ENCODE measurements at places on chromosomes 2 and 18. TPM values are rescaled to one million over a fixed set of nuclear protein-coding genes. Genes with fewer than 3 reads are reported as not detected.
A peak's percentile ranks its signal among the peaks of the same experiment; 100 is the strongest.

The DSG1 gene
- total RNA-seq, result not detected

The DPYSL5 gene
- total RNA-seq, result not detected

- no peak for DNase-seq
These were observed 67.7 kb downstream of the NCK2 start for GRCh38 chr2:105812180-105813044.

DNA sequence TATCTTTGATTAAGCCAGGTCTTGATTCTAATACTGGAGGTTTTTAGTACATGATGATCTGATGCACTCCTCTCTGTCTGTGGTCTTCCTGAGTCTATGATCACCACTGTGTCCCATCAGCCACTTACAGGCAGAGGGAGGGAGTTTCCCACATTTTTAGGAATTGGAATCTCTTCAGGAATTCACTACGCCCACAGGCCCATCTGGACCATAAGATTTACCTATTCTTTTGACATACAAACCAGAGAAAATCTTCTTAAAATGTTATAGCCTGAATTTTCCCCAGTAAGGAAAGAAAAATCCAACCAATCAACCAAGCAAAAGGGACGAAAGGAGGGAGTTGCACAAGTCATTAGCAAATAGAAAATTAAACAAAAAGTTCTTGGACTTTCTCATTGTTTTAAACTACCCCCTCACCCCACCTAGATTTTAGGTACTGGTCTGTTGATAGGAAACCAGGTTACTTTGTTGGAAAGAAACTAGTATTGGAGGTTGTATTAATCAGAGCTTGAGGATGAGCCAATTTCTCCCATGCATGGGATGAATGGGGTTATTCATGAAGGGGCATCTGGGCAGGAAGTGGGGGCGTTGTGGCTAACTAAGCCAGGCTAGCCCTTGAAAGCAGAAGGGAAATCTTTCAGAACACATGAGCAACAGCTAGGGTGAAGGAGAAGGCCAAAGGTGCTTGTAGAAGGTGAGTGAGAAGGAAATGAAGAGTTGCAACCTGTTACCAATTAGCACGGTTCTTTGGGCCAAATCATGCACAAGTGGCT lies 328.2 kb upstream of the MEX3C start:
- no peak for DNase-seq

The ING5 gene
- total RNA-seq, result 39.1 TPM

GRCh38 chr2:113887009-113887792 lies 2.7 kb upstream of the ACTR3 start:
- DNase-seq, result no peak

DNA sequence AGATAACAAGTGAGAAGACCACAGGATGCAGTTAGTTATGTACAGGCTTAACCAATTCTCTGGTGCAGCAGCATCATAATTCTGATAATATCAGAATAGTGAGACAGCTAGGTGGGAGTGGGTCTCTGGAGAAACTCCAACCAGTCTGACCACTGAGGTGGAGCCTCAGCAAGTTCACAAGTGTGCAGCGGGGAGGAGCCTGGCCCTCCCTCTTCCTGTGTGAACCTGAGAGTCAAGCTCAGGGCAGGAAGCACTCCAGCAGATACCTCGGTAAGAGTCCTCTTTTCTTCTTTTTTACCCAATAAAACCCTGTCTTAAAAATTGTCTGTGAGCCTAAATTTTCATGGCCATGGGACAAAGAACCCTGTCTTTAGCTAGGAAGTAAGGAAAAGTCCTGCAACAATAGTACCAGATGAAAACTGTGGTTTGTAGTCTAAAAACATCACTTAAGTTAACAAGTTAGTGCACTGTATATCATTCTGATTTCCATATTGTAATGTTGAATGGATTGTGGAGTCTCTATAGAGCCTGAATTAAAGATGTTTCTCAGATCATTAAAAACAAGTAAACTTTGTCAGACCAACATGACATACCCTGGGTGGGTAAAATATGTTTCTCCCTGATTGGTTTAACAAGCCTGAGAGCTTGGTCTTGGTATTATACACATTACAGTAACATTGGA lies 370.8 kb downstream of the TMEM182 start:
- DNase-seq, result no peak

The M1AP gene
- not detected for total RNA-seq

DNA sequence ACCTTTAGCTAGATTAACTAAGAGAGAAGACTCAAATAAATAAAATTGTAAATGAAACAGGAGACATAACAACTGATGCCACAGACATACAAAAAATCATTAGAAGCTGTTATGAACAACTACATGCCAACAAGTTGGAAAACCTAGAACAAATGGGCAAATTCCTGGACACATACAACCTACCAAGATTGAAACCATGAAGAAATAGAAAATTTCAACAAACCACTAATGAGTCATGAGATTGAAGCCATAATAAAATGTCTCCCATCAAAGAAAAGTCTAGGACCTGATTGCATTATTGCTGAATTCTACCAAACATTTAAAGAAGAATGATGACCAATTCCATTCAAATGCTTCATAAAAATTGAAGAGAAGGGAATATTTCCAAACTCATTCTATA lies 54.3 kb downstream of the ST3GAL5 start:
- DNase-seq, result no peak

- DNase-seq, result no peak
These were observed 14.7 kb downstream of the NRP2 start for GRCh38 chr2:205696927-205697441.

DNA sequence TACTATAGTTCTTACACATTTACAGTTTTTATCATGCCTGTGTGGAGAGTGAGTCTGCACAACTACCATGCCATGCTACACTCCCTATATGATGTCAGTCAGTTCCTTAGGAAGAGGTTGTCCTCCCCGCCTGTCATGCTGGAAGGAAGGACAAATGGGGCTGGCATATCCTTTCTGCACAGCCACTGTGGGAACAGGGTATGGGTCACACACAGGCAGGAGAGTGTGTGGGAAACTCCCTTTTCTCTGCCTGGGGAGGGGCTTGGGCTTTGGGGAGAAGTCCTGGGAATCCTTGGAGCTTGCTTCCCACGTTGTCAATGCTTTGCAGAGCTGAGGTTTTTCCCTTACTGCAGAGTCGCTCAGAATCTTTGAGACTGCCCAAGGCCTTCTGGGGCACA lies 232.1 kb downstream of the PRKCE start:
- no peak for DNase-seq

DNA sequence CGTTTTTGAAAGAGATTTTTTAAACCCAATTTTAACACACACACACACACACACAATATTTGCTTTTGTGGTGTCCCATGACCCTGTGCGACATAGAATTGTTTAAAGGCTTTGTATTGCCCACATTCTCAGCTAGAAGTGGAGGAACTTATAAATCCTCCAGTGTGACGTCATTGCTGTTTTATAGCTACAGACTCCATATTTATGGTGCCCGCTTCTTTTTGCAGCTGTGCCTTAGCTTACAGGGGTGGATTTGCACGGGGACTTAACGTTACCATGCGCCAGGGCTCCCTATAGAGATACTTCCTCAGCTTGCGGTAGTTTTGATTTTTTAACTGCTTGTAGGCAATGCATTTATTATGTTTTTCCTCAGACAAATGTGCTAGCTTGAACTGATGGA lies 101.9 kb upstream of the SMIM21 start:
- no peak for DNase-seq

DNA sequence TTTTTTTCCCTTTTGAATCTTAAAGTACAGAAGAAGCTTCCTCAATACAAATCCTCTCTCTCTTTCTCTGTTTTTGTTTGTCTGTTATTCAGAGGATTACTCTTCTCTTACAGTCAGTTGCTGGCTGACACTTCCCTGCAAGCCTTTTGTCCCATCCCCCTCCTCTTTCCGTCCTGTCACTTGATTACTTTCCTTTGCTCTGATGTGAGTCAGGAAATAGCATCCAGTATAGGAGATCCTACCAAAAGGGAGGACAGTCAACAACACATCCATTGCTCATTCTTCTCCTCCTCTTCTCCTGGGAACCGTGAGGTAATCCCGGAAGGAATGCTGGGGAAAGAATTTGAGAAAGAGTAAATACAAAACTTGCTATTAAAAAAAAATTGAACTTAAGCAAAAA lies 79.3 kb upstream of the SCN7A start:
- peak; percentile 93 for DNase-seq

GRCh38 chr2:55844986-55845385 lies 78.6 kb downstream of the EFEMP1 start:
- no peak for DNase-seq

DNA sequence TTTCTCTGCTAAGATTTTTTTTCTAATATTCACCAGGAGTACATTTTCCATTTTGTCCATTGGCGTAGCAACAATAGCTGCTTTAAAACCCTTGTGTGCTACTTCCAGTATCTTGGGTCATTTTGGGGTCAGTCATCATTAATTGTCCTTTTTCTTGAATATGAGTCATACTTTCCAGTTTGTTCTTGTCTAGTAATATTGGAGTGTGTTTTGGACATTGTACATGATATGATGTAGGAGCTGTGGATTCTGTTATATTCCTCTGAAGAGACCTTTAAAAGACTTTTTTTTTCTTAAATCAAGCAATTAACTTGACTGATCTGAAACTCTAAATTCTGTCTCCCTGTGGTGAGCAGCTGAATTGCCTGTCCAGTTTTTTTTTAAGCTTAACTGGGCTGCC lies 40.8 kb downstream of the AGPS start:
- no peak for DNase-seq

The PCARE gene
- not detected for total RNA-seq

DNA sequence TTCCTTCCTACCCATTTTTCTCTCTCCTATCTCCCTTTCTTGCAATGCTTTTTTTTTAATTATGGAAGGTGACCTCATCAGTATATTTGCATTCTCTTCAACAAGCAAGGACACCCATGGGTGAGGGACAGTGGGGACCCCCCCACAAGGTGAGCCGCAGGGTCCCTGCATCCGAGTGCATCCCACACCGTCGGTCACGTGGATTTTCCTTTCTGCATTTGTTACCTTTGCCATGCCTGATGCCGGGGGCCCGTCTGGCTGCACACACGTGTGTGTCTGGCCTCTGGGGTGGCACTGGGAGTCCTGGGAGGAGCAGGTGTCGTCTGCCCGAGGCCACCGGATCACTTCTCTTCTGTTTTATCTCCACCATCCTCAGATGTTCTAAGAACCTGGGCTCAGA lies 30.1 kb upstream of the SNTG2 start:
- DNase-seq, result no peak

DNA sequence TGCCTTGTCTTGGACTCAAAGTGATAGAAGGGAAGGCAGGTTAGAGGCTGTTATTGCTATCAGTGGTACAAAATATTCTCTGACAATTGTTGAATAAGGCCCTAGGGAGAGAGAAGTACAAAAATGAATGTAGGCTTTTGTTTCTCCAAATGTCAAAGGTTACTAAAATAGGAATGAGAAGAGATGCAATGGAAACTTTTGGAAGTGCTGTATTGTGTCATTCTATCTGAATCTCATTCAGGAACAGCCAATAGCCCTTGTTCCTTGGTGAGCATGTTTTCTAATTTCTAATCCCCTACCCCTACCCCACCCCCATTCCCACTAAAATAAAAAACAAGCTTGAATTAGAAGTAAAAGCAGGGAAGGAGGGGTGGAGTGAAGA lies 166.4 kb downstream of the GPD2 start:
- DNase-seq, result no peak

GRCh38 chr2:86772611-86773010 lies 18.1 kb downstream of the CD8A start:
- no peak for DNase-seq

DNA sequence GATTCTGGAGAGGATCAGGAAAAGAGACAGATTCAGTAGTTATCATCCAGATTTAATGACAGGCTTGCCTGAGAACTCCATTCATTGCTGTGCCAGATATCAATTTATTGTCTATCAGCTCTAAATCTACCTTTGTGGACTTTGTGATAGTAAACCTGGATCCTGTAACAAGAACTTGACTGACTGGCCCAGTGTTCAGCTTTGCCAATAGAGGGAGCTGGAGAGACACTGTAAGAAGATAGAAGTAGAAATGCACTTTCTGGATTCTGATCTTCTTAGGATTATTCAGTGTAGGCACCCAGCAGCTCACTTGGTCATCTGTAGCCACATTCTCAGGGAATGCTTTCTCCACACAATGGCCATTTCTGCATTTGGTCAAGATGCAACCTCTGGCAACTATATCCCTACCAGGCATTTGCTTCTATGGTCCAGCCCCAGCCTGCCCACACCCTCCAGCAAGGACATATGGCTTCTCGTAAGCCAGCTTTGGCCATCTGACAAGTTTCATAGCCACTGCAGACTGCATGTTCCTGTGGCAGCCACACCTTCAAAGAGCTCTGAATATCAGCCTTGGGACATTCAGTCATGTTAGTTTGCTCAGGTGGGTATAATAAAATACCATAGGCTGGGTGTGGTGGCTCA lies 6.1 kb upstream of the SERPINB8 start:
- DNase-seq, result peak; percentile 41

- no peak for DNase-seq
These were observed 14.0 kb upstream of the ITSN2 start for GRCh38 chr2:24374301-24374700.

The RAB17 gene
- total RNA-seq, result 0.55 TPM

- no peak for DNase-seq
These were observed 413.8 kb upstream of the LINC00305 start for GRCh38 chr18:64562651-64563050.

The LAMA1 gene
- 222 TPM for total RNA-seq

The NTSR2 gene
- total RNA-seq, result not detected

GRCh38 chr2:185674232-185674631 lies 64.4 kb upstream of the FSIP2 start:
- DNase-seq, result no peak

The OTX1 gene
- 0.58 TPM for total RNA-seq

DNA sequence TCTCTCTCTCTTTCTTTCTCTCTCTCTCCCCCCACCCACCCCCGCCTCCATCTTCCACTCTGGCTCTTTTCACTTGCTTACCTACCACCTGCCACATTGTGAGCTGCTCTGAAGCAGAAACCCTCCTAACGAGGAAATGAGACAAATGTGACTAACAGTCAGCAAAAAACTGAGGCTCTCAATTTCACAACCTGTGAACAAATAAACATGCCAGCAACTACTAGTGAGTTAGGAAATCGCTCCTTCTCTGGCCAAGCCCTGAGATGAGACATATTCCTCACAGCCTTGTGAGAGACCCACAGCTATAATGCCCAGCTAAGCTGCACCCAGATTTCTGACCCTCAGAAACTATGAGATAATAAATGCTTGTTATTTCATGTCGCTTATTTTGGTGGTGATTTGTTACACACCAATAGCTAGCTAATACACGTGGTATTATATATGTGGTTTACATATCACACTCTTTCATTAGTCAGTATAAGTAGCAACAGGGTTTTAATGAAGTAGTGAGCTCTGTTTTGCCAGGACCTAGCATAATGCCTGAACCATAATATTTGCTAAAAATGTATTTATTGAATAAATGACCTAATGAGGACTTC lies 8.4 kb upstream of the ZNF521 start:
- no peak for DNase-seq

The GCG gene
- total RNA-seq, result not detected

- no peak for DNase-seq
These were observed 56.5 kb upstream of the ACVR1 start for GRCh38 chr2:157932480-157933159.

- no peak for DNase-seq
These were observed 689.3 kb downstream of the NR4A2 start for GRCh38 chr2:155643056-155643775.

The ABCG5 gene
- not detected for total RNA-seq

GRCh38 chr2:197821550-197822289 lies 17.3 kb downstream of the PLCL1 start:
- DNase-seq, result no peak

- no peak for DNase-seq
These were observed 267.2 kb upstream of the HDAC4 start for GRCh38 chr2:239668042-239668441.
